ENCODE measurements at places on chromosomes 12 and 14.

- no peak for DNase-seq
- H3K4me1 ChIP-seq = no peaks in the 10 kb centered on the region
- H3K4me3 ChIP-seq = no peak overlapping the region
Observed at GRCh38 chr12:71888521-71888920, 49.0 kb downstream of the TBC1D15 start.

- peak overlapping the region; percentile 39 for H3K4me3 ChIP-seq
- no peaks in the 10 kb centered on the region for H3K36me3 ChIP-seq
- no peaks in the 10 kb centered on the region for H3K4me1 ChIP-seq
- H3K27ac ChIP-seq = no peak overlapping the region
- H3K27me3 ChIP-seq = no peaks in the 10 kb centered on the region
Observed at GRCh38 chr14:28785096-28785952, 18.7 kb downstream of the FOXG1 start.

DNA sequence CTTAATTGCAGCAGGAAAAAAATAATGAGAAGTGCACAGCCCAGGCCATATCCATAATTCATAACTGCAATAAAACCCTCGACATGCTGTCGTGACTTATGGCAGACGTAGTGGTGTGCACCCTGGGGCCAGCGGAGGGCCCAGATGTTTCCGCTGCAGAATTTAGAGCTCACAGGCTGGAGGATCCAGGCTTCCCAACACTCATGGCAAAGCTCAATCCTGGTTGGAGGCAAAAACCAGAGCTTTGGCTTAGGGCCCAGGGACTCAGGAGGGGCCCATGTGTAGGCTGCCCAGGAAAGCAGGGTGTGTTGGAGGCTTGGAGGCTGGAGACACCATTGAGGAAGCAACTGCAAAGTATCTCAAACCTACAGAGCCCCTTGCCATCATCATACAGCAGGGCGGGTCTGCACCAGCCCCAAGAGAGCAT lies 68.7 kb downstream of the SERPINA3 start:
- H3K4me3 ChIP-seq = no peak overlapping the region
- no peak overlapping the region for H3K27ac ChIP-seq
- H3K4me1 ChIP-seq = no peaks in the 10 kb centered on the region
- DNase-seq = no peak

GRCh38 chr14:30914812-30915211 lies 40.5 kb downstream of the COCH start:
- H3K36me3 ChIP-seq = peaks cover 8% of the 10 kb centered on the region
- DNase-seq = no peak
- no peak overlapping the region for H3K27ac ChIP-seq

- no peaks in the 10 kb centered on the region for H3K27me3 ChIP-seq
- no peaks in the 10 kb centered on the region for H3K4me1 ChIP-seq
- no peak overlapping the region for H3K27ac ChIP-seq
- DNase-seq = peak; percentile 8
Observed at GRCh38 chr14:98925354-98926040, 346.5 kb downstream of the BCL11B start.

- peaks cover 25% of the 10 kb centered on the region for H3K4me1 ChIP-seq
- H3K27ac ChIP-seq = no peak overlapping the region
- no peak overlapping the region for H3K4me3 ChIP-seq
- no peaks in the 10 kb centered on the region for H3K27me3 ChIP-seq
- peaks cover 7% of the 10 kb centered on the region for H3K36me3 ChIP-seq
Observed at GRCh38 chr14:61764342-61765122, 2.3 kb downstream of the SNAPC1 start.

GRCh38 chr12:103809154-103809553 lies 31.9 kb downstream of the NT5DC3 start:
- no peak overlapping the region for H3K4me3 ChIP-seq
- peaks cover 32% of the 10 kb centered on the region for H3K36me3 ChIP-seq
- no peaks in the 10 kb centered on the region for H3K27me3 ChIP-seq
- no peak for DNase-seq

GRCh38 chr12:114476159-114476558 lies 70.2 kb upstream of the TBX5 start:
- no peak overlapping the region for H3K4me3 ChIP-seq
- no peaks in the 10 kb centered on the region for H3K4me1 ChIP-seq
- no peaks in the 10 kb centered on the region for H3K36me3 ChIP-seq
- no peak overlapping the region for H3K27ac ChIP-seq
- no peak for DNase-seq
- H3K27me3 ChIP-seq = peaks cover 63% of the 10 kb centered on the region

- H3K36me3 ChIP-seq = no peaks in the 10 kb centered on the region
- H3K4me1 ChIP-seq = no peaks in the 10 kb centered on the region
- H3K27ac ChIP-seq = no peak overlapping the region
- H3K4me3 ChIP-seq = no peak overlapping the region
- H3K27me3 ChIP-seq = no peaks in the 10 kb centered on the region
- no peak for DNase-seq
Observed at GRCh38 chr12:103687253-103687652, 100.2 kb downstream of the STAB2 start.

DNA sequence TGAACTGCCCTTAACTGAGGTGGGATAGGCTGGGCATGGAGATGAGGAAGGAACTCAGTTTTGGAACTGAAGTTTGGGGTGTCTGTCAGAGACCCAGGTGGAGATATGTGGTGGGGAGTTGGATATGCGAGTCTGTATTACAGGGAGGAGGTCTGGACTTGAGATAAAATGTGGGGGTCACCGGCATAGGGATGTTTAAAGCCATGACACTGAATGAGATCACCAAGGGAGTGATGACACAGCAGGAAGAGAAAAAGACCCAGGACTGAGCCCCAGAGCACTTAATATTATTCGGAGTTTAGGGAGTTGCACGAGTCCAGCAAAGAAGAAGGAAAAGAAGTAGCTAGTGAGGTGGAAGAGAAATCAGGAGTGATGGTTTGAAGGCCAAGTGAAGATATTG lies 4.0 kb upstream of the OASL start:
- no peaks in the 10 kb centered on the region for H3K36me3 ChIP-seq
- H3K4me3 ChIP-seq = no peak overlapping the region
- no peak overlapping the region for H3K27ac ChIP-seq
- H3K4me1 ChIP-seq = peaks cover 9% of the 10 kb centered on the region

DNA sequence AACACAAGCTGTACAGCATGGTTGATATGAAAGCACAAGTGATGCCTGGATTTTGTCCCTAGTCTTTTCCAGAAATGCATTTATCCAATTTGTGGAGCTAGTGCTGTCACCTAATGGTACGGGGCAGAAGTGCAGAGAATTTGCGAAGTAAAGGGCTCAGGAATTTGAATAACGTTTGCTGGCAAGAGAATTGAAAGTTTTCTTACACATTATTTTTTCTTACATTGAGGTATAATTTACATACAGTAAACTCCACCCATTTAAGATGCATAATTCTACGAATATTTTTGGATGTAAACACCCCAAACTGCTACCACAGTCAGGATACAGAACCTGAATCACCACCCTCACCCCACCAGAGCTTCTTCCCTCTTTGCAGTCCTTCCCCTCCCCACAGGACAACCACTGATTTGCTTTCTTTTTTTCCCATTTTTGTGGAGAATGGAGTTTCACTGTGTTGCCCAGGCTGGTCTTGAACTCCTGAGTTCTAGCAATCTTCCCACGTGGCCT lies 3.5 kb downstream of the AICDA start:
- H3K4me1 ChIP-seq = no peaks in the 10 kb centered on the region
- H3K27me3 ChIP-seq = no peaks in the 10 kb centered on the region
- H3K4me3 ChIP-seq = no peak overlapping the region
- no peak for DNase-seq

- no peak overlapping the region for H3K4me3 ChIP-seq
- H3K36me3 ChIP-seq = peaks cover 19% of the 10 kb centered on the region
- H3K27ac ChIP-seq = no peak overlapping the region
- peak; percentile 38 for DNase-seq
- peaks cover 16% of the 10 kb centered on the region for H3K4me1 ChIP-seq
Observed at GRCh38 chr12:26953447-26953846, 15.2 kb downstream of the FGFR1OP2 start.

DNA sequence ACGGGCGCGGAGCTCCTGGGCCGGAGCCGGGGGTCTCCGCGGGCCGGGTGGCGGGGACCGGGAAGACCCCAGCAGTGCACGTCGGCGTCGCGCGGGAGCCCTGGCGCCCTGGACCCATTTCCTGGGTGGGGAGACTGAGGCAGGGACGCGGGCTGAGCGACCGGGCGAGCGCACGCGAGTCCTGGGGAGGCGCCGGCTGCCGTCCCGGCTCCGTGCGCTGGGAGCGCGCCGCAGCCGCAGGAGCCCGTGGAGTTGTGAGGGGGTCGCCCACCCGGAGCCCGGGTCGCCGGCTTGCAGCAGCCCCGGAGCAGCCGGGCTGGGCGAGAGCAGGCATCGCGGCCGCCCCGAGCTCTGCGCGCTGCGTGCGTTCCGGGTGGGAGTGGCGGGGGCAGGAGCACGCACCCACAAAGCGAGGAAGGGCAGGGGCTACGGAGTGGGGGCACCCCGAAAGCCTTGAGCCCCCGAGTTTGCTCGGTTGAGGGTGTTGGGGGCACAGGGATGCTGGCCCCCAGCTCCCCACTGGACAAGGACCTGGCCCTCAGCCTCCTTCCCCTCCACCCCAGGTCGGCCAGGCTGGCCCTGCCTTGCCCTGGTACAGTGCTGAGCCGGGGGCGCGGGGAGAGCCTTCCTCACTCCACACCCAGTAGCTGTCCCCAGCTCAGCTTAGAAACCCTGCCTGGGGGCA lies 620 bp downstream of the MMP17 start:
- H3K27ac ChIP-seq = no peak overlapping the region
- no peak for DNase-seq
- H3K4me3 ChIP-seq = peak overlapping the region; percentile 44
- H3K4me1 ChIP-seq = peaks cover 44% of the 10 kb centered on the region
- H3K27me3 ChIP-seq = no peaks in the 10 kb centered on the region
- no peaks in the 10 kb centered on the region for H3K36me3 ChIP-seq

DNA sequence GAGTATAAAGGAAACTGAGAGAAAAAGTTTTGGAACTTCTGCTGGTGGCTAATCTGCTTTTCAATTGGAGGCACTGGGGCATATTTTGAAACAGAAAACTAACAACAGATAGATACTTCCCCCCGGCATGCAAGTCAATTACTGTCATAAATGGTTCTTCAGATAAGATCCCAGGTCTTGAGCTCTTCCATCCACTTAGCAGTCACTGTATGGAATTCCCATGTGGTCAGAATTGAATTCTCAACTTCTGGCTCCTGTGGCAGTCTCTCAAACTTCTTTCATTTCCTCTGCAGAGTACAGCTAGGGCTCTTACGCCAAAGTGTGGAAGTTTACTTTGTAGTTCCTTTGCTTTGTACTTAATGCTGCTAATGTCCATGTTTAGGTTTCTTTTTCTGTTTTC lies 452.2 kb downstream of the IPO8 start:
- no peak for DNase-seq
- H3K4me3 ChIP-seq = no peak overlapping the region
- H3K27me3 ChIP-seq = no peaks in the 10 kb centered on the region
- H3K27ac ChIP-seq = no peak overlapping the region
- no peaks in the 10 kb centered on the region for H3K36me3 ChIP-seq
- H3K4me1 ChIP-seq = no peaks in the 10 kb centered on the region

GRCh38 chr12:106296179-106296877 lies 6.2 kb upstream of the TCP11L2 start:
- peaks cover 5% of the 10 kb centered on the region for H3K4me1 ChIP-seq
- H3K27ac ChIP-seq = no peak overlapping the region
- no peak overlapping the region for H3K4me3 ChIP-seq
- no peak for DNase-seq

DNA sequence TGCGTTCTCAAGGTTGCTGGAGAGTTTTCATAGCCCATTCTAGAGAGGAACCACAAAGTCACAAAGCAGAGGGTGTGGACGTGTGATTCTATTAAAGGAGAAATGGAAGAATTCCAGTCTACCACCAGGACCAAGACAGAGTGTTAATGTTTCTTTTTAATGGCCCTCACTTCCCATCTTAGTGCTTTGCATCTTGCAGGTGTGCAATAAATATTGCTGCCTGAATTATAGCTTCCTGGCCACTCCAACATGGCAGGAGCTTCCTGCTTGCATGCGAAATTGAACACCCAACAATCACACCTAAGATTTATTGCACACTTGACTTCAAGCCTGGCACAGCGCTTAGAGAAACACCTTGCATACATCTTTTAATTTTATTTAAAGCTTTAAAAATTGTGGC lies 22.4 kb upstream of the PPP1CC start:
- H3K36me3 ChIP-seq = no peaks in the 10 kb centered on the region
- no peak overlapping the region for H3K4me3 ChIP-seq
- H3K27me3 ChIP-seq = no peaks in the 10 kb centered on the region
- DNase-seq = no peak

GRCh38 chr14:78927261-78927660 lies 757.1 kb downstream of the NRXN3 start:
- H3K4me1 ChIP-seq = no peaks in the 10 kb centered on the region
- H3K27me3 ChIP-seq = no peaks in the 10 kb centered on the region
- H3K4me3 ChIP-seq = no peak overlapping the region
- no peak for DNase-seq

DNA sequence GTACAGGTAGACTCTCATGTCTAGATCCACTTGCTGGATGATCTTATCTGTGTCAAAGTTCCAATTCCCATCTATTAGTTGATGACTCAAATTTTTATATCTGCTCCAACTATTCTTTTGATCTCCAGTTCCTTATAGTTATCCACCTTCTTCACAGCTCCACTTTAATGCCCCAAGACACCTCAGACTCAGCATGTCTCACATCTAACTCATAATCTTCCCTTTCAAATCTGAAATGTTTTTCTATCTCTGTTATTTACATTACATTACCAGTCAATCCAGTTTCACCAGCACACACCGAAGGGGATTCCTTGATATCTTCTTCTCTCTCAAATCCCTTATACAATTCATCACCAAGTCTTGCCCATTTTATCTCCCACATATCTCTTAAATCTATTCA lies 3.7 kb upstream of the METAP2 start:
- H3K36me3 ChIP-seq = no peaks in the 10 kb centered on the region
- no peak overlapping the region for H3K4me3 ChIP-seq
- H3K4me1 ChIP-seq = peaks cover 11% of the 10 kb centered on the region
- H3K27ac ChIP-seq = no peak overlapping the region
- DNase-seq = no peak
- no peaks in the 10 kb centered on the region for H3K27me3 ChIP-seq

DNA sequence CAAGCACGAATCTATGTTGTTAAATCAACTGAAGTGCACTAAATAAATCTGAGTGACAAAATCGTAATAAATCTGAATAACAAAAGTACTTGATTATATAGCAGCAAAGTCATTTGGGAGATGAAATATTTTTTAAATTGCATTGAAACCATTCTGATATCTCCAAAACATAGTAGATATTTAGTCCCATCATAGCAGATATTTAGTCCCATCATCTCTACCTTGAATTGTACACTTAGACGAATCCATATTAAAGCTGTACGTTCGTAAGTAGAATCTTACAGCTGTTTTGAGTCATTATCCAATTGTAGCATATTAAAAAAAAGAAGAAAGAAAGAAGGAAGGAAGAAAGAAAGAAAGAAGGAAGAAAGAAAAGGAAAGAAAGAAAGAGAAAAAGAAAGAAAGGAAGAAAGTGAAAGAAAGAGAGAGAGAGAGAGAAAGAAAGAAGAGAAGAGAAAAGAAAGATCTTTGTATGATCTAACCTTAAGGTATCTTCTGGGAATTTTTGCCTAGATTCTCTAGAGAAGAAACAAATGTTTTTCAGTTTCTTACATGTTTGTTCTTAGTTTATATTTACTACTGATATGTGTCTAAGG lies 2.6 kb downstream of the DCN start:
- H3K4me1 ChIP-seq = peaks cover 21% of the 10 kb centered on the region
- H3K36me3 ChIP-seq = no peaks in the 10 kb centered on the region
- DNase-seq = no peak
- peak overlapping the region; percentile 37 for H3K4me3 ChIP-seq

GRCh38 chr14:65084554-65085505 lies 17.5 kb downstream of the MAX start:
- H3K4me3 ChIP-seq = no peak overlapping the region
- peaks cover 13% of the 10 kb centered on the region for H3K4me1 ChIP-seq
- no peak for DNase-seq

Measured in tibial artery (tissue), 4 donors.